Cortex of kidney (tissue), 1 donor: ENCODE measurements at places on chromosomes 11 and 22.

DNA sequence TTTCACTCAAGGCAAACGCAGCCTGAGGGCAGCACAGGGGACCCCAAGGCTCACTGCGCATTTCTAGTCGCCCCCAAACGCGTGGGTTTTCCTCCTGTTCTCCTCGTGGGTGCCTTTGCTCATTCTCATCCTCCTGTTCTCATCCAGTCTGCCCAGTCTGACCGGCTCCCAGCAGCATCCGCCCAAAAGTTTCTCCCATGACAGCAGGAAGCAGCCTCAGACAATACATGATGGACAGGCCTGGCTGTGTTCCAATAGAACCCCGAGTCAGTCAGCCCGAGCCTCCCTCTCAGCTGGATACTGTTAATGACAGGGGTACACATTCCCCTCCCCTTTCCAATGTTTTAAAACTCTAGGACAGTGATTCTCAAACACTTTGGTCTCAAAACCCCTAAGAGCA is 22.5 kb upstream of the KRTAP5-7 start:
- no peak for DNase-seq

DNA sequence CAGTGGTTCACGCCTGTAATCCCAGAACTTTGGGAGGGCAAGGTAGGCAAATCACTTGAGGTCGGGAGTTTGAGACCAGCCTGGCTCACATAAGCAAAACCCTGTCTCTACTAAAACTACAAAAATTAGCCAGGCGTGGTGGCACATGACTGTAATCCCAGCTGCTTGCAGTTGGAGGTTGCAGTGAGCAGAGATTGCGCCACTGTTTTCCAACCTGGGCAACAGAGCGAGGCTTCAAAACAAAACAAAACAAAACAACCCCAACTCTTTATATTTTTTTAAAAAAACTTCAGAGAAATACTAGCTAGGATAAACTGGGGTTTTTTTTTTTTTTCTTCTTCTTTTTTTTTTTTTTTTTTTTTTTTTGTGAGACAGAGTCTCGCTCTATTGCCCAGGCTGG is 31.8 kb upstream of the RAPSN start:
- no peak for DNase-seq

GRCh38 chr11:1208144-1208393 is 14.8 kb upstream of the MUC5B start:
- no peak for DNase-seq

DNA sequence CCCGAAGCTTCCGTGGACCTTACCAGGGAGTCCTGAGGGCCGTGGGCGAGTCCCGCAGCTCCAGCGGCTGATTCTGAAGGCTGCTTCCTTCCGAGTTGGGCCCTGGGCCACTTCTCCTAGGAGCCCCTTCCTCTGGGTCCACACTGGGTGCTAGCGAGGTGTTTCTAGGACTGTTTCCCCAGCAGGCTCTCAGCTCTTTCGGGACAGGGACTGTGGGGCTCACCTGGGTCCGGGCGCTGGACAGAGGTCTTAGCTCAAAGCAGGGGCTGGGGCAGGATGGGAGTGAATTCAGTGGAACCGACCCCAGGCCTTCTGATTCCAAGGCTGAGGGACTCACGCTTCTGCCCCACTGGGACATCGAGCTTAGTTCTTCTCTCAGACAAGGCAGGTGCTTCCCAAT is 29.3 kb upstream of the CSNK1E start:
- no peak for DNase-seq

DNA sequence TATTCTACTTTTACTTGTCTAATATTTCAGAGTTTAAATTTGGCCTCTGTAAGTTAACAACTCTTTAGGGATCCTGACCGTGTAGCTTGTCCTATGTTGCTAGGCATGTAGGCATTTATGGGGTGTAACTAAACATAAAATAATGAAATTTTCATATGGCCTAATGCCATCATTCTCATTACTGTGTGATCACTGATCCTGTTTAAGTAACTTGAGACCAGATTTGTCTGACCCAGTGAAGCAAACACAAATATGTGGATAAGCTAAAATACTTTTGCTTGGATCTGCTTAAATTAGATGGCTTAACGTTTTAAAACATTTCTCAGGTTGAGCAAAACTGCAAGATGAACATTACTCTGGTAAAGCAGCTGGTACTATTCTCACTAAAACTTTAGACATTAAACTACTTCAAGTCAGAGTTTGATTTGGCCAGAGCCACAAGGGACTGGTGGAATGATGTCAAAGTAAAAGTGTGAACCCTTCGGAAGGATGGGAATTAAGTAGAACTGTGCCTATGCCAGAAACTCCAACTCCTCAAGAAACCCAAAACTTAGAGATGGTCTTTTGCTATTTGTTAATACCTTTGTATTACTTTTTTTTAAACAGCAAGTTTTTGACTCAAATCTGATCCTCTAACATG is 12.5 kb downstream of the QSER1 start:
- no peak for DNase-seq

DNA sequence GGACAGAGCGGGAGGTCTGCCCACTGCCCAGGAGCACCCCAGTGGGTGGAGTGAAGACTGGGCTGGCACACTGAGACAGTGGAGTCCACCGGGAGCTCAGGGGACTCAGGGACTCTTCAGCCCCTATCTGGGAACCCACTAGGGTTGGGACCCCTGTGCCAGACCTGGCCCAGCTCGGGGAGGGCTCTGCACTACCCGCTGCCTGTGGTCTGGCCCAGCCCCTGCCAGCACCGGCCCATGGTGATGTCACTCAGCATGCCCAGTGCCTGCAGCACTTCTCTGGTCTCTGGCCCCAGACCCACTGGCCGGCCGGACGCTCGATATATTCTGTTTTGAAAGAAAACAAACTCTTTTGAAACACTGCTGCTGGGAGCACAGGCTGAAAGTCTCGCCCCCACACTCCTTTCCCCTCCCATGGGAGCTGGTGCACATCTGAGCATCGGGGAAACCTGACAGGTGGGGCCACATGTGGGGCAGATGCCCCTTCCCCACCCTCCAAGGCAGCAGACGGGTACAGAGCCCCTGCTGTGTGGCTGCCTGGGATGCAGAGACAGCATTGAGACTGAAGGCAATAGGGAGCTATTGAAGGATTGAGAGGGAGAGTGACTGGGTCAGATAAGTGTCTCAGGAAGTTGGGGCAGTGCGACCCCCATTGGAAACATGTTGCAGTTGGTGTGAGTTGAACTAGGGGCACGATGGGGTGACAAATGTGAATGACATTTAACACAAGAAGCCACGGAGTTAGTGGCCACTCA is 62.9 kb downstream of the MYEOV start:
- no peak for DNase-seq

- no peak for DNase-seq
Measured at GRCh38 chr11:78212586-78213371, 24.1 kb downstream of the USP35 start.

DNA sequence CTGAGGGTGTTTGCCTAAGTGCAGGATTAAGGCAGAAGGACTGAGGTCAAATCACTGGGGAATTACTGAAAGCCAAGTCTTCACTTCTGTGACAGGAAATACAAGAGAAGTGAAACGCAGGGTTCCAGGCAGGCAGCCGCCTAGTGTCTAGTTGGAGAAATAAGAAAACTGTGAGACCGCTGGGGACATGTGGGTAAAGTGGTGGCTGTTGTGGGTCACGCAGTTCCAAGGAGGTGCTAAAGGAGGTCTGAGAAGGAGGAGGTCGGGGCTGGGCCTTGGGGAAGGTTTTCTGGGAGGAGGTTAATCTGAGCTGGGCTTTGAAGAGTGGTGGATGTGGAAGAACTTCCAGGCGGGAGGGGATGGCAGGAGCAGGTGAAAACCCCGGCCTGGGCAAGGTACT is 11.2 kb downstream of the MCM5 start:
- DNase-seq = no peak

DNA sequence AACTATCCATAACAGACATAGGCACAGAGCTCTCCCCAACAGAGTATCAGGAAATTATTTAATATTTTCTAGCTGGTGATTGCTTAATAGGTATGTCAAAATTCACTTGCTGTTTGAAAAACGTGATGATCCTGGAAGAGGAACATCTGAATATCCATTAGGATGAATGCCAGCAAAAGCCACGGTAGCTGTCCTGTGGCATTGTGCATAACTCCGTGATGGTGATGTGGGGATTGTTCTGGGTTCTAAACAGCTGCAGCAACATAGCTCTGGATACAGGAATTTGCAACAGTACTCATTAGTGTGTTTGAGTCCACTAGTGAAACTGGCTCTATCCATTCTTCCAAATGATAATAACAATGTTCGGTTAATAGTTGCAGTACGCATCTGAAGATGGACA is 78.8 kb downstream of the C11orf65 start:
- DNase-seq = no peak

GRCh38 chr22:28742562-28742962 is 723 bp downstream of the HSCB start:
- no peak for DNase-seq

DNA sequence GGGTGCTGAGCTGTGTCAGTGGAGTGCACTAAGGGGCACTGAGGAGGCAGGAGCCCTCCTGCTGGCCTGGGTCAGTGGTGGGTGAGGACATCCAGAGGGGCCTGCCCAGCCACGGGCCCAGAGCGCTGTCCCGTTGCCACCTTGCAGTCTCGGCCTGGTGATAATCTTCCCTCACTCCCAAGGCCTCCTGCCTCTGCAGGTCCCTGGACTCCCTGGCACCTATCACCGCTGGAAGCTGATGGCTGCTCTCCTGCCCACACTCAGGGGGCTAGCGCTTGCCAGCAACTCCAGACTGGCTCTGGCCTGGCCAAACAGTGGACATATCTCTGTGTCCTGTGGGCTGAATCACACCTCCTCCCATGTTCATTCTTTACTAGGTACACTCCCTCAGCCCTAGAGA is 86.5 kb upstream of the PITPNB start:
- no peak for DNase-seq

DNA sequence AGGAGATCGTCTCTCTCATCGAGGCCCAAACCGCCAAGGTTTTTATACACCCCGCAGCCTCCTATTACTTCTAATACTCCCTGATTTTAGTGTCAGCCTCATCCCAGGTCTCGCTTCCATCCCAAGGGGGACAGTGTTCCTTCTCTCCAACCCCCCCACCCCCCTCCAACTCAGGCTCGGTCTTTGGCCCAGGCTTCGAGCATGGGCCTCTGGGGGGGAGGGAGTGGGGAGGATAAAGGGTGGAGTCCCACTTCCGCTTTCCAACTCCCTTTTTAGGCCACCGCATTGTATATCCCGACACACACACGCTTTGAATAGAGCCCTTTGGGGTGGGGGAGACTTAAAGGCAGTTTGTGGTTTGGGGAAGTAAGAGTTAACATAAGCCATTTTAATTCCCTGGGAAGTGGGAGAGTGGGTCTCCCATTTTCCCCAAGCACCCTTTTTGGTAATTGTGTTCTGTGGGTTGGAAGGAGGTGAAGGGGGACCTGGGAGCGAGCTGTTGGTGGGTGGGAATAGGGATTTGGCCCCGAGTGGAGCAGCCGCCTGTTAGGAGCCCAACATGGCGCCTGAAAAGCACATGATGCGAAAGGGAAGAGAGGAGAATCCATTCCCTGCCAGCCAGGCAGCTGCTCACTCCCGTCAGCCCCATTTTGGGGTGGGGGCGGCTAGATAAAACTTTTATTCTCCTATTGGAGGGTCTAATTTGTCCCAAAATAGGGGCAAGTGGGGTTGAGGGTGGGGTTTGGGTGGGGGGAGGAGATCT is 844 bp downstream of the PCF11 start:
- no peak for DNase-seq

DNA sequence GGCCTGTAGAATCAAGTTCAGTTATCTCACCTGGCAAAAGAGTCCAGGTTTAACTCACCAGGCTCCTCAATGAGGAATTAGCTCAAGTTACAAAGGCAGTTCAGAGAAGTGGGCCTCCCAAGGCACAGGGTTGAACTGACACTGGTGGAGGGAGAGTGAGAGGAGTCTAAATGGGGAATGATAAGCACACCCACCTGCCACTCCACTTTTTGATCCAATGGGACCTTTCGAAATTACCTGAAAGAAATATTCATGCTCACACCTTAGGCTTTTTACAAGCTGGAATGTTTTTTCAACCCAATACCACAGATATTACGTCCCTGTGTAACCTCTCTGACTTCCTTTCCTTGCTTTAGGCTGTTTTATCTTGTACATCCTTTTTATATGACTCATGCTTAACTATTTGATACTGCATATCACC is 642.7 kb upstream of the TENM4 start:
- no peak for DNase-seq

GRCh38 chr11:61146416-61146815 is 14.8 kb downstream of the VPS37C start:
- DNase-seq = no peak

DNA sequence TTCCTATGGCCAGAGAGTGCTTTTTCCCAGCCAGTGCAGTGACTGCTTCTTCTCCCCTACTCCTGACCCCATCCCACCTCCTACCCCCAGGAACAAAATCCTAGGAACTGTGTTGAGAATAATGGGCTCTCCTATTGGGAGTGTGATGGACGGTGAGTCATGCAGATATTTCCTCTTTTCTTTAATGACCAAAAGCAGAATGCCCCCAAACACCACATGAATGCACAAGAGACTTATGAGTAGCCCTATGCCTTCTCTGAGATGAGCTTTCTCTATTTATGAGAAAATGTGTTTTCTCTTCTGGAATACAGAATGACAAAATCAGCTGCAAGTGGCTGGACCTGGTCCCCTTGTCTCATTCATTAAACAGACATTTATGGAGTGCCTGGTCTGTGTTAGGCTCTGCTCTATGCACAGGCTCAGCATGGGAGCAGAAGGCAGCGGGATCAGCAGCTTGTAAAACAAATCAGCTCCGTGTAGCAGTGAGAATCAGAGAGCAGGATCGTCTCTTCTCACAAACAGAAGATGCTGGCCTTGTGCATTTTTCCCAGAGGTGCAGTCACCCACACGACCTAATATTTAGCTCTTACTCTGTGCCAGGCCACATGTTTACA is 47.5 kb upstream of the GALNT18 start:
- DNase-seq = no peak

DNA sequence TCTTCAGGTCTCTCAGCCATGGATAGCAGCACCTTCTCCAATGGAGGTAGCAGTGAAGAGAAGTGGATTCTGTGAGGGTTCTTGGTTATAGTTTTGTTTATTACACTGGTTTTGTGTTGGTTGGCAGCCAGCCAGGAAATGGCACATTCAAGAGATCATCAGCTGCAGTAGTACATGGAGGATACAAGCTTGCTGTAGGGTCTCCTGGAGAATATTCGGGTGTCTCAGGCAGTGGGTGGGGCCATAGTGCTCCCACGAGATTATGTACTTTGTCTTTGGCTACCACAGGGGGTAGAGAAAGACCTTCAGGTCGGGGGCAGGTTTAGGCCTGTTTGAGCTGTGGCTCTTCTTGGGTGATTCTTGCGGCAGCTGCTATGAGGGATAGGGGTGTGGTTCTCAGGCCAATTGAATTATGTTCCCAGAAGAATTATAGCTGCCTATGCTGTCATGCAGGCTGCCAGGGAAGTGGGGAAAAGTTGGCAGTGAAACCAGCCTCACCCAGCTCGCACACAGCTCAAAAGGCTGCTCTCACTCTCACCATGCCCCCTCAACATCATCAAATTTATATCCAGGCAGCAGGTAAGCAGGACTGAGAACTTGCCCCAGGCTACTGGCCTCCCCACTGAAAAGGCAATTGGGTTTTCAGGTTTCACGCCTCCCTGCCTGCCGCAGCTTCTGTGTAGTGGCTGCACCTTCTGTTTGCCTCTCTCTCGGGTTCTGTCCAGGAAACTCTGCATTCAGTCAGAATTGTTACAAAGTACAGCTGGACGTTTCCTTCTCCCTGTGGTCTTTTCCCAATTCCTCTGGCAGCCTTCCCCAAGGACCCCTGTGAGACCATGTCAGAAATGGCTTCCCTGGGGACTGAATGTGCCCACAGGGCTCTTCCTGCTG is 435.5 kb downstream of the LUZP2 start:
- no peak for DNase-seq
